ENCODE measurements at places on chromosomes 2 and 18.

- DNase-seq: peak; percentile 72
These were observed 43.0 kb upstream of the SLC1A4 start for GRCh38 chr2:64945973-64946768.

DNA sequence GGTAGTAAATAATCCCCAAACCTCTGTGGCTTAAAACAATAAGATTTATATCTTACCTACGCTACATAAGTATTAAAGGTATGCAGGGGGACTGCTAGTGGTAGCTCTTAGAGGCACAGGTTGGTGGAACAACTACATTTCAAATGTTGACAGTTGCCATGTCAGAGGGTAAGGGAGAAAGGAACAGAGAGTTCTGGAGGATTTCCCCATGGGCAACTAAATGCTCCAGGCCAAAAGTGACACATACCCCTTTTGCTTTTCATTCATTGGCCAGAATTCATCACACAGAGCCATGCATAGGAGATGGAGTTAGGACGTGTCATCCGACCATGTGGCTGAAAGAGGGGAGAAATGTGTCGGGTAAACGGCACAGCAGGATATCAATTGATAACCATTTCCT is 133.2 kb downstream of the NAPG start:
- no peak for DNase-seq

GRCh38 chr18:51765606-51766360 is 568.3 kb upstream of the MEX3C start:
- no peak for DNase-seq

- no peak for DNase-seq
These were observed 8.5 kb downstream of the SP9 start for GRCh38 chr2:174343343-174343622.

DNA sequence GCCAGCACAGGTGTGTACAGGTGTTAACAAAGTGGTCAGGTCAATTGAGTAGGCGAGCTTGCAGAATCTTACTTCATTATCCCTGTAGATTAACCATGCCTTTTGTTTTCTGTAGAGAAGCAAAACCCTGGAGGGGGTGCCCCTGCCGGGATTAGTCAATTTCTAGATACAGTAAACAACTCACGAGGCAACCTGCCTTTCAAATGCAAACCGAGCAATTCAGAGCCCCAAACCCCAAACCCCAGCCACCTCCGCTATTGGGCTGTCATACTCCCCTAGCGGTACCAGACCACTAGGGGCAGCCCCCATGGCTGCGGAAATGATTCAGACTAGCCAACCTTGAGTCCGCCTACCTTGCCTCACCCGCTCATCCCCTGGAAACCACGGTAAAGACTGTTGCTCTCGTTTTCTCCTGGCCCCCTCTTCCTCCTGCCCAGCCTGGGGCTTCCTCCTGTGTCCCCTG is 61.4 kb upstream of the KIF5C start:
- DNase-seq: peak; percentile 70

GRCh38 chr18:45104049-45104395 is 423.3 kb downstream of the SETBP1 start:
- DNase-seq: no peak

DNA sequence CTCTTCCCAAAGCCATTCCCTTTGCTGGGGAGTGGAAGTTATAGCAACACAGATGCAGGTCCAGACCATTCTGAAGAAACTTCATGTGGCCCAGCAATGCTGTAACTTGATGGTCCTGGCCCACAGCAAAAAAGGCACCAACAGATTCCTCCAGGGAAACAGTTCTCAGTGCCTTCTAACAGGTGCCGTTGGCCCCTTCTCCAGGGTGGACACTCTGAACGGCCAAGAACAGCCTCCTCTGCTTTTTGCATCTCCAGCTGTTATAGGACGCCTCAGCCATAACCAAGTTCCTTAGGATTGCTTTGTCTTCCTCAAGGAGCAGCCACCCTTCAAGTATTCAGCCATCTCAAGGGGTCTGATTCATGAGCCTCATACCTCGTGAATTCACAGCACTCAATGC is 38.0 kb downstream of the MARCO start:
- no peak for DNase-seq

DNA sequence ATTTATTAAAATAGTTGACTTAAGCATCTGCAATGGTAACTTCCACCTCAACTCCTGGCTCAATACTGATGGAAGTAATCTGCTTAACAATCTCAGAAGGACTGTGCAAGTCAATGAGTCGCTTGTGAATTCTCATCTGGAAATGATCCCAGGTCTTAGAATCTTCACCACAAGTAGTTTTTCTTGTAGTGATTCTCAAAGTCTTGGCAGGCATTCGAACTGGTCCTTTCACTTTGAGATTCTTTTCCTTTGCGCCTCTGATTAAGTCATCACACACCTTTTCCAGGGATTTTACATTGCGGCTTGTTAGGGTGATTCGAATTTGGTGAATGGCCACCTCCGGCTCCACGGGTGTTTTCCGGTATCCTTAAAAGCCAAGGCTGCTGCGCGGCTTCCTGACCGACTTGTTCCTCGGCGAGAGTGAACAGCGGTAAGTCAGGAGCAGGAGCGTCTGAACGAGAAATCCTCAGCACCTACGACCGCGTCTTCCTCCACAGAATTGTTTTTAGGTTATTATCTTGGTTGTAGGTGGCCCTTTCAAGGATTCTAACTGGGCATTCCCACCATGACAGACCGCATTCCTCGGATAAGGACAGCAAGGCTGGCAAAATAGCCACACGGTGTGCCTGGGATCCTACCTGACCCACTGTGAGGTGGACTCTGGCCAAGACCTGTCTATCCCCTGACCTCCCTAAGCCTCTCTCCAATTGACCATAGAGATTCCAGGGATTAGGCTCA is 23.8 kb upstream of the SLC20A1 start:
- DNase-seq: no peak

GRCh38 chr2:105894327-105894944 is 149.7 kb downstream of the NCK2 start:
- no peak for DNase-seq

DNA sequence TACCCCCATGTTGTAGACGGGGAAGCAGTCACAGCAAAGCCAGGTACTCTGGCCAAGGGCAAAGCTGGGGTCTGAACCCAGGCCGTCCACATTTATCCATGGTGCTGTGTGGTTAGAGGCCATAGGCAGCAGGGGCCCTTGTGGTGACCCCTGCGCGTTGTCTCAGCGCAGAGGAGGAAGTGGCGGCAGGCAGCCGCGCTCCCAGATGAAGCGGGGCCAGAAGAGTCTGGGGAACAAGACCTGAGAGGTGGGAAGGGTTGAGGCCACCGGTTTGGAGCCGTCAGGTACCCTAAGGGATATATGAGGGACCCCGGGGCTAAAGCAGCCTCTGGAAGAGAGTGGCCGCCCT is 770 bp downstream of the ZNF396 start:
- no peak for DNase-seq

GRCh38 chr2:171478345-171478744 is 43.9 kb upstream of the CYBRD1 start:
- no peak for DNase-seq

- no peak for DNase-seq
These were observed 139.4 kb downstream of the WDSUB1 start for GRCh38 chr2:159146996-159147666.

DNA sequence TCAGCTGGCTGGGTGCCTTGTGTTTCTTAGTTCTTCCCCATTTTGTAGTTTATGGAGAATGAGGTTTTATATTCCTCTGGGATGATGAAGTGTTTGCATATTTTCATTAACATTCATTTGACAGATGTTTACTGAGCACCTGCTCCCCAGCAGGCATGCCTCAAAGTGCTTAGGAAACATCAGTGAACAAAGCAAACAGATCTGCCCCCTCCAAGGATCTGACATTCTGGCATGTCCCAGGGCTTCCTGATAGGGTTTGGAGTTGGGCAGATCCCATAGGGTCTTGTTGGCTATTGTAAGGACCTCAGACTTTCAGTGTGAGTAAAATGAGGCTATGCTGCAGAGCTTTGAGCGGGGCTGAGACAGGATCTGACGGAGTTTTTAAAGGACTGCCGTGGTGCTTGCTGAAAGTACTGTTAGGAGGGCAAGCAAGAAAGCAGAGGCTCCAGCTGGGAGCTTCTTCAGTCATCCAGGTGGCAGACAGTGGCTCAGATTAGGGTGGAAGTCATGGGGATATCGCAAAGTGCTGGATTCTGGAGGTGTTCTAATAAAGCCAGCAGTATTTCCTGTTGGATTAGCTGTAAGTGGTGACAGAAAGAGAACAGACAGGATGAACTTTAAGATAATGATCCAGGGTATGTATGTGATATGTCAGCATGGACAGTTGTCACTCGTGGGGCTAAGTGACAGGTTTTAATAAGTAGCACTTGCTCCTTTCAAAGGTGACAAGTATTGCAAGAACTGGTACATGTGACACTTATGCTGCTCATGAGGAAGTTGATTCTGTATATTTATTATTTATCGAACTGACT is 11.3 kb upstream of the IAH1 start:
- no peak for DNase-seq

GRCh38 chr18:48061781-48062570 is 131.5 kb upstream of the SMAD2 start:
- DNase-seq: no peak

GRCh38 chr2:3224681-3225080 is 152.9 kb downstream of the EIPR1 start:
- DNase-seq: no peak

DNA sequence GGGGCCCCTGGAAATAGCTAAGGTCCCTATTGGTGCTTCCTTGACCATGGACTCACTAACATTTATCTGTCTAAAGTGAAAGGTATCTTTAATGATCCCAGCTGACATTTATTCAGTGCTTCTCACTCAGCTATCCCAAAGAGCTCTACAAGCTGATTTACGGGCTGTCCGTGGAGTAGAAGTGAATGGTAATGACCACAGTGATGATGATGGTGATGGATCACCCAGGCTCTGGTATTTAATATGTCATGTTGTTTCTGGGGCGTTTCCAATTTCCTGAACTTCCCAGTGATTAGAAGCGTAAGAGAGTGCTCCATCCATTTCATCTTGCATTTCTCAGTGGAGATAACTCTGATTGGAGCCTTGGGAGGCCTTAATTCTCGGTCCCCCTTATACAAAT is 304.3 kb downstream of the HRH4 start:
- DNase-seq: no peak

GRCh38 chr18:39845106-39845505 is 2109.9 kb upstream of the PIK3C3 start:
- DNase-seq: no peak

DNA sequence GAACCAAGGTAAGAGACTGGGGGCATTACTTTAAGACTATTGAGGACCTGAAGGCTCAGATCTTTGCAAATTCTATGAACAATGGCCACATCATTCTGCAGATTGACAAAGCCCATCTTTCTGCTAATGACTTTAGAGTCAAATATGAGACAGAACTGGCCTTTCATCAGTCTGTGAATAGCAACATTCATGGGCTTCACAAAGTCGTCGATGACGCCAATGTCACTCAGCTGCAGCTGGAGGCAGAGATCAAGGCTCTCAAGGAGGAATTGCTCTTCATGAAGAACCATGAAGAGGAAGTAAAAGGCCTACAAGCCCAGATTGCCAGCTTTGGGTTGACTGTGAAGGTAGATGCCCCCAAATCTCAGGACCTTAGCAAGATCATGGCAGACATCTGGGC is 43.8 kb upstream of the SLC4A10 start:
- DNase-seq: no peak

DNA sequence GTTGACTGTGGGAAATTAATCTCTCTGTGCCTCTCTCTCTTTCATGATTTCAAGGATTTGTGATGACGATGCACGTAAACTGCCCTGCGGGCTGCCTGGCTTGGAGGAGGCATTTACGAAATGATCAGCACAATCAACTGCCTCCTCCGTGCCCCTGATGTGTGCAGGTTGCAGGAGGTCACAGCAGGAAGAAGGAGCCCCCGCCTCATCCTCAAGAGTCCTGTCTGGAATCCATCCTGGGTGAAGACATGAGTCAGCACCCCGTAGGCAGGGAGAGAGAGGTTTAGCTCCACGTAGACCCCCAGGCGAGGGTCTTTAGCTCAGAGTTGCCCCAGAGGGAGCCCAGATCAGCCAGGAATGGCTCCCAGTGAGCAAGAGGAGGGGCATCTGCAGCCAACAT is 17.1 kb upstream of the TEX51 start:
- no peak for DNase-seq

GRCh38 chr18:10591896-10592295 is 66.1 kb downstream of the NAPG start:
- no peak for DNase-seq
